COR-L47 (cell line): ENCODE measurements at places on chromosomes 7 and 10.

DNA sequence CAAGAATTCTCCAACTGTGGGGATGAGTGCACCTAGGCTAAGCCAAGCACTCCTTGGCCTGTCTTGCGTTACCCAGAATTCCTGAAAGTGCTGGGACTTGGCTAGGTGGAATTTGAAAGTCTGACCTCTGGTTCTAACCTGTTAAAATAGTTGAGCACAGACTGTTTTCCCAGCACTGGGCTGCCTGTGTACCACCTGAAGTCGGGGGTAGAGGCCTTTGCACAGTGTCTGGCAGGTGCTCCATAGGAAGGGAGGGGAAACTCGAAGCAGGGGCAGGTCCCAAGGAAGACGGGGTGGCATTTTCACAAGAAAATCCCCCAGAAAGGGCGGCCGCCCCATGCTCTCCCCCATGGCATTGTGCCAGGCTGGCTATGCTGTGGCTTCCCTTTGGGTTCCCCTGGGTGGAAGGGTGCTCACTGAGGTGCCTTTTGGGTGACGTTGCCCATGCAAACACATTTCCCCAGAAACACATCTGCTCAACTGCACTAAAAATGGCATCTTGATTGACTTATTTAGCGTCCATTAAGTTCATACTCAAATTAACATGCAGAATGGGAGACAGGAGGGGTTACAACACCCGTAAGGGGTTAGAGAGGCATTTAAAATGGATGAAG, 62.9 kb downstream of the SYPL1 start:
- DNase-seq, result no peak

GRCh38 chr7:158030071-158030470, 557.6 kb downstream of the PTPRN2 start:
- no peak for DNase-seq

GRCh38 chr10:79266084-79266483, 81.2 kb upstream of the PPIF start:
- DNase-seq, result no peak

GRCh38 chr7:30935569-30935877, 23.9 kb downstream of the AQP1 start:
- no peak for DNase-seq

DNA sequence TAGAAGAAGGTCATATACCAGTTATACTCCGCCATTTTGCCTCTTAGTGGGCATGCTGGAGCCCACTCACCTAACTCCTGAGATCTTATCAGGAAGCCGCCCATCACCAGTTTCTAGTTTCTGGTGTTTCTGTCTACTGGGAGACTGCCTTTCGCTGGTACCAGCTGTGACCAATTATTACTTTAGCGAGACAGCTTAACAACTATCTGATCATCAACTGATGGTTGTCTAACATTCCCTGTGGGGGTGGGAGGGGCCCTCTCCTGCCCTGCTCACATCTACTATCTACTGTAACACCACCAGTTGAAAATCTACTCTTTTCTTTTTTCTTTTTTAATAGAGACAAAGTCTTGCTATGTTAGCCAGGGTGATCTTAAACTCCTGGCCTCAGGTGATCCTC, 46.2 kb upstream of the C10orf67 start:
- no peak for DNase-seq

GRCh38 chr10:104612571-104613205, 28.4 kb upstream of the SORCS3 start:
- no peak for DNase-seq

DNA sequence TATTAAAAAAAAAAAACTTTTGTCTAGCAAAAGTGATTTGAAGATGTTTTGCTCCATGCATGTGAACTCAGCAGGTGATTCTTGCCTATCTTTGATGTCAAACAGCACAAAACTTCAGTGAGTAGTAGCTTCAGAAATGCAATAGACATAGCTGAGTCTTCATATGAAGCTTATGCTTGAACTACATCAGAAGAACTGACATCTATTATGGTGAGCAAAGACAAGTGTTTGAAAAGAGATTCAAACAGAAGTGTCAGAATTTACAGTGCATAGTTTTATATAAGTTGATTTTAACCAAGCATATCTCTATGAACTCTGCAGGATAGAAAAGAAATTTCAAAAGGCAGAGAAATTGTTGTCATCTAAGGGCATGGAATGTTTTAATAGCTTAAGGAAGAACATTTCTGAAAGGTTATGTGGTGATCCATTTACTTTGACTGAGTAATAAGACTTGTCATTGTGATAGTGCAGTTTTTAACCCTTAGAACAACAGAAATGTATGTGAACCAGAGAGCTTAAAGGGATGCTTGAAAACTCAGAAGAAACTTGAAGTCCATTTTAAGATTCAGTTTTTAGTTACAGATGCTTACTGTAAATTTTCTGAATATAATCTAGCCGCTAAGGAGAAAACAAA, 351.4 kb downstream of the MDFIC start:
- DNase-seq, result no peak
